AG10803 (cell line): ENCODE measurements at places on chromosomes 12 and 14.
A peak's percentile ranks its signal among the peaks of the same experiment; 100 is the strongest.

- no peak for DNase-seq
Measured at GRCh38 chr14:105927096-105928060, 401.0 kb downstream of the TMEM121 start.

DNA sequence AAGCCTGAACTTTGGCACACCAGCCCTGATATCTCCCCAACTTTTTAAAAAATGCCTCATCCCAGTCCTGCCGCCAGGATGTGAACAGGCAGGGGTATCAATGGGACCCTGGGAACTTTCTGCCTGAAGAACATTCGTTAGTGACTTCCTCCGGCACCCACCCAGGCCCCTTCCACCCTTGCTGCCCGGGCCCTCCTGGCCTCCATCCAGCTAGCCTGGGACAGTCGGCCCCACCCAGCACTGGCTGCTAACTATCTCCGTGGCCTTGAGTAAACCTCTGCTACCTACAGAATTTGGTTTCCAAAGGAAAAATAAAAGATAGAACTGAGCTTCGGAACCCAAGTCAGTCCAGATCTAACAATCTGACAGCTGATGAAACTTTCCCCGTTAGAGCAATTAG lies 14.3 kb downstream of the SCARB1 start:
- DNase-seq = no peak

DNA sequence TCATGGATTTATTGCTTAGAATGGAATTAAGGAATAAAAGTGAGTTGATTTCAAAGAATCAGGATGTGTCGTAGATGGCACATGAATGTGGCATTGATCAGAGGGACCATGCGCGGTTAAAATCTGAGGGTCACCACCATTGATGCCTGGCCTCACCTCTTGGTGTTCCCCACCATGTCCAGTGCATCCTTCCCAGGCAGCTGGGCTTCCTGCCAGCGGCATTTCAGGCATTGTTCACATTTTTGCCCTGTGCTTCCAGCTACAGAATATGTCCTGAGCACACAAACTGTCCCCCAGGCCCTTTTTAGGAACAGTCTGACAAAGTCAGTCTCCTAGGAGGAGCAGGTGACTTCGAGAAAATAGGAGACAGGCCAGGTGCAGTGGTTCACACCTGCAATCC lies 42.0 kb upstream of the TSPAN9 start:
- DNase-seq = peak; percentile 51

GRCh38 chr12:3247629-3248161 lies 170.5 kb downstream of the TSPAN9 start:
- no peak for DNase-seq

DNA sequence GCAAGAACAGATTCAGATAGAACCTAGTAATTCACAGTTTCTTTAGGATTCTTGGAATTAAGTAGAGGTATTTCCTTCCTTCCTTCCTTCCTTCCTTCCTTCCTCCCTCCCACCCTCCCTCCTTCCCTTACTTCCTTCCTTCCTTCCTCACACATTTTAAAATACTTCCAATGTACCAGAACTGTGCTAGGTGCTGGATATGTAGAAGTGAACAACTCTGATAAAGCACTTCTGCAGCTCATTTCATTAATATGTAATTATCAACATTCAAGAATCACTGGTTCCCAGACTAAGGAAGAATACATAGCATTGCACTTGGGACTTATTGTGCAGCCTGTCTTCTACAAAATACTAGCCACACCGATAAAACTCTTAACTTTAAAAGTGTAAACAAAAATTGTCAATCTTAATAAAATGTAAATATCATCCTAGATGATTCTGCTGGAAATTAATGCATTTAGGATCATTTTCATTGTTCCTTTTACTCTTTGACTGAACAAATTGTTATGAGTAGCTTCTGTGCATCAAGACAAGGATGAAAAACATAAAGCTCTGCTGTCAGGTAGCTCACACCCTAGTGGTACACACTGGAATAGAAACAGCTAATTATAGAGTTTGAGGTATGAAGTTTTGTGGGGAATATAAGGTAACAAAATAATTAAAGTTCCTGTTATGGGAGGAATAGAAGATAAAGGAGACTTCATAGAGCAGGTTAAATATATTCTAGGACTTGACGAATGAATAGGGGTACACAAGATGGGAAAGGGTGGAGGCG lies 99.9 kb upstream of the MYF6 start:
- no peak for DNase-seq

GRCh38 chr12:87756111-87756510 lies 273.1 kb downstream of the C12orf50 start:
- peak; percentile 38 for DNase-seq

- peak; percentile 28 for DNase-seq
Measured at GRCh38 chr14:51095854-51096823, 1.2 kb upstream of the TRIM9 start.
